ENCODE measurements at places on chromosomes 7 and 10.

GRCh38 chr10:43731486-43731885 is 82.8 kb upstream of the ZNF32 start:
- no peak for DNase-seq

DNA sequence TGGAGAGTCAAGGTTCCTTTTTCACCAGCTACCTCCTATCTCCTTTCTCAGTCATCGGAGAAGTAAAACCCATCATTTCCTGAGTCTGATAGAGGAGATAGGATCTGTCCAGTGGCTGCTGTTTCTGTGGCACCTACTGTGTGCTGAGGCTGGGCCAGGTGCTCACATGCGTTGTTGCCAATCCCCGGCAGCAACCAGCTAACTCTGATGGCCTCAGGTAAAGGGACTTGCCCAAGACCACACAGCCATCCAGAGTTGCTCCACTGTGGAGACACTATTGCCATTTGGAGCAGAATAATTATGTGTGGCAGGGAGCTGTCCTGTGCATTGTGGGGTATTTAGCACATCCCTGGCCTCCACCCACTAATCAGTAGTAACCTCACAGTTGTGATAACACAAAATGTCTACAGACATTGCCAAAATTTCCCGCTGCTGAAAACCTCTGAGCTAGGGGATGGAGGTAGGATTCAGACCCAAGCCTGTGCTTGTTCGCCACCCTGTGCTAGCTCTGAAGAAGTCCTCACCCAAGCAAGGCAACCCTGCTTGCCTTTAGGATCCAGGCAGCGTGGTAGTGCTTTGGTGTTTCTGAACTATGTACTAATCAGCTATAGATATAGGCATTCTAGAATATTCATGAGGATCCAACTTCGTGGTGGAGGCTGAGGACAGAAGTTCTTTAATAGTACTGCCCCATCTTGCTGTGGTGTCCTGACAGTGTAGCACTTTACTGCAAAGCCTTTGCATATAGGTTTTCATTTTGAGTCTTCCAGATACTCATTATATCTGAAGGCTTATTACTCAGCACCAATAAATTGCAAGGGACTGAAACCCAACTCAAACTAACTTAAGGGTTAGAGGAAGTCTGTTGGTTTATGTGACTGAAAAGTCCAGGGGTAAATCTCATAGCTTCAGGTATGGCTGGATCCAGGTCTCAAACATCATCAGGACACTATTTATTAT is 164.6 kb downstream of the GRK5 start:
- DNase-seq: no peak

GRCh38 chr7:78765943-78766729 is 687.3 kb downstream of the MAGI2 start:
- DNase-seq: no peak

- DNase-seq: no peak
Measured at GRCh38 chr10:93566435-93567276, at the start of gene FFAR4. Gene FFAR4, plus strand, starts transcription at chr10:93566665. Its CDS starts 56 bp downstream, at chr10:93566721.

DNA sequence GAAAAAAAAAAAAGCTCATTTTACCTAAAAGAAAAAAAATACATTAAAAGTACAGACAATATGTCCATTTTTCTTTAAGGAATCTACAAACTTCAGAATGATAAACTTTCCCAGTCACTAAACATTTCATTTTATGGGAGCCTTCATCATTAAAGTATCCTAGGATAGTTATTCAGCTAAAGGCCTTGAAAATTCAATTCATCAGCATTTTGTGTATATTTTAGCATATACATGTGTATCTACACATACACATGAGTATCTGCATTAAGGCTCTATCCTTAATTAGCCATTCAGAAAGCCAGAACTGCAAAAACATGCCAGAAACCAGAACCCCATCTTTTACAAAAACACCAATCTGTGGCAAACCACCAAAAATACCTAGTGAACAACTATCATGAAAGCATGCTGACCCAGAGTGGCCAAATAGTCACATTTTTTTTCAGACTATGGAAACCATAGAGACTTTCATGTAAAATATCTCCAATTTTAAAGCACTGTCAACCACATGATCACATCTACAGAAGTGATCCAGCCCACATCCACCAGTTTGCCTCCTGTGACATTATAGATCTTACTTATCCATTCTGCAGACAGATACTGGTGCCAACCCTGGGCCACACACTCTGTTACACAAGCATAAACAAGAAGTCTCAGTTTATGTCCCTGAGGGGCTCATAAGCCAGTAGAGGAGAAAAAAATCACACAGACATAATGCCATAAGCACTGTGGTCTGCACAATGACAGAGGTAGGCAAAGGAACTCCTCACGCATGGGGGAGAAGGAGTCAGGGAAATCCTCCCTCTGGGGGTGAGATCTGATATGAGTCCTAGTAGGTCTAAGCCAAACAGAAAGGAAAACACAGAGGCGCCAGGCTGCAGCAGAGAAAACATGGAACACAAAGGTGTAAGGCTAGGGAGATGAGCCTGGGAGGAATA is 79.2 kb downstream of the SRPK2 start:
- DNase-seq: no peak

- DNase-seq: no peak
Measured at GRCh38 chr10:87767253-87767652, 50.8 kb downstream of the ATAD1 start.

- DNase-seq: no peak
Measured at GRCh38 chr10:29740981-29741545, 106.3 kb upstream of the SVIL start.

GRCh38 chr7:151518105-151518946 is 1.4 kb downstream of the RHEB start:
- DNase-seq: peak; percentile 26

- DNase-seq: no peak
Measured at GRCh38 chr10:10938676-10939075, 79.0 kb upstream of the CELF2 start.

GRCh38 chr10:105950410-105950809 is 1214.1 kb downstream of the SORCS1 start:
- DNase-seq: no peak

- no peak for DNase-seq
Measured at GRCh38 chr7:25853314-25853713, 298.7 kb upstream of the NFE2L3 start.

GRCh38 chr7:139016931-139017511 is 18.8 kb downstream of the ZC3HAV1L start:
- peak; percentile 23 for DNase-seq

GRCh38 chr7:74121401-74122249 is 38.0 kb downstream of the LIMK1 start:
- DNase-seq: no peak

- DNase-seq: no peak
Measured at GRCh38 chr10:18680754-18681153, 21.5 kb downstream of the ARL5B start.

- DNase-seq: no peak
Measured at GRCh38 chr7:33773053-33773452, 132.3 kb upstream of the BMPER start.

DNA sequence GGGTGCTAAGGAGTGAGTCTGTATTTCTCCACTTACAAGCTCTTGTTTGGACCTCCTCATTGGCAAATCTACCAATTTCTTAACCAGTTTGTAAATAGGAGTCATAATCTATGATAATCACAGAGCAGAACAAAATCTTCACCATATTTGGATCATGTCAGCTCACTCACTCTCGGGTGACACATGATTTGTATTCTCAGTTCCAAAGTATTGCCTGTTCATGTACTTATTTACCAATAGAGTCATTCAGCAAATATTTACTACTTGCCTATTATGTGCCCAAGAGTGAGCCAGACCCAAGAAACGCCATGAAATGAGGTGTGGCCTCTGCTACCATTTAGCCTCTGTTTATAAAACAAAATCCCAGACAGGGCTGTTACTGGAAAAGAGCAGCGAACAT is 114.8 kb downstream of the TSPAN12 start:
- DNase-seq: no peak

DNA sequence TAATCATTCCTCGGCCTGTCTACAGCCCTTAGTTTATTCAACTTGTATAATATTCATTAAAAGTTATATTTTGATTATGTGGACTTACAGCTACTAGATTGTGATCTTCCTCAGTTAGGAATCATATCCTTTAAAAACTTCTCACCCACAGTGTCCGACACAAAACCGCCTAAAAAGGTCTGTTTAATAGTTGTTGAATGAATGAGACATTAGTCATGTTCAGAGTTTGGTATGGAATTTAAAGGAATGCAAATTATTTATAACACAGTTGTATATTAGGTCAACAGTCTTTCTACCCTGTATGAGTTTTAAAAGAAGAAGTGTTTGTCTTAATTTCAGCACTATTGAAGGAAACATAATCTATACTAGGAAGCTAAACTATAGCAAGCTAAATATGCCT is 390.0 kb downstream of the ARL4A start:
- DNase-seq: no peak

DNA sequence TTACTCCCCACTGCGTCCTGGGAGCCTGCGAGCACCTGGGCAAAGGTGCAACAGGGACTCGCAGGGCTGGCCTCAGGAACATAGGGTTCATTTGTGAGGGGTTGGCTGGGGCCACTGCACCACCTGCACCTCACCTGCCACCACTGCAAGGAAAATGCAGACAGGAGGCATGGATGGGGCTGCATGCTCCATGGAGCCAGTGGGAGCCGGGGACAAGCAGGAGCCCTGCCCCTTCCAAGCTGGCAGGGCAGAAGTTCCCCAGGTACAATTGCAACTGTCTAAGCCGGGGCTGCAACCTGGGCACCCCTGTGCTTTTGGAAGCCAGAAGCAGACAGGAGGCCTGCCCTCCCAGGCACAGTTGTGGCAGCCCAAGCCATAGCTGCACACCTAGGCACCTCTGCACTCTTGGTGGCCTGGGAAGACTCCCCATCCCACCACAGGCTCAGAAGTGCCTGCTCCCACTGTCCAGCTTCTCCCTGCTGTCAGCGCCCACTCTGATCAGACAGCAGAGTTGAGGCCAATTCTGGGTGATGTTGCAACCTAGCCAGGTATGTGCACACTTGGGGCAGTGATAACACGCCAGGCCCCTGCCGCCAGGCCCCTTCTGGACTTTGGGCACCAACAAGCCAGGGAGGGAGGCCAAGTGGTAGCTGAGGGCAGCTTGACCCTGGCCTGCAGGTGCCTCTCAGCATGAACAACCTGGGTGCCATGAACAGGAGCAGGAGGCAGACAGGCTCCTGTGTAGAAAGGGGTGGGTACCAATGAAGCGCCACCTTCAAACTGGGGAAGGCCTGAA is 58.2 kb downstream of the TMEM106B start:
- DNase-seq: no peak

- no peak for DNase-seq
Measured at GRCh38 chr7:116617878-116618277, 54.1 kb upstream of the MET start.

GRCh38 chr7:106059556-106059955 is 52.6 kb downstream of the SYPL1 start:
- no peak for DNase-seq

DNA sequence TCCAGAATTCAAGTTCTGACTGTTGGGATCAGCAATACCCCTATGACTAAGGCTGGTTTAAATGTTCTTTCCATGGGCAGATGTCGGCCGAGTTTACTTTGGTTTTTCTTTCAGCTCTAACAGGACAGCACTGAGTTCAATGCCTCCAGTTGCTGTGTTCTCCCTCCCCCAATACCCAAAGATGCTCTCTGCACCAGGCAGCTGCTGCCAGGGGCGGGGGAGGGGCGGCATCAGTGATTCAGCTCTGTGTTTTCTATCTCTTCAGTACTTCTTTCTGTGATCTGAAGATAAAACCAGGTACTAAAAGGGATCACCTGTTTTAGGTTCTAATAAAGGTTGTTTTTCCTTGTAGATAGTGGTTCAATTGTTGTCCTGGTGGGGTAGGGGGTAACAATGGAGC is 576.7 kb upstream of the POT1 start:
- DNase-seq: no peak

DNA sequence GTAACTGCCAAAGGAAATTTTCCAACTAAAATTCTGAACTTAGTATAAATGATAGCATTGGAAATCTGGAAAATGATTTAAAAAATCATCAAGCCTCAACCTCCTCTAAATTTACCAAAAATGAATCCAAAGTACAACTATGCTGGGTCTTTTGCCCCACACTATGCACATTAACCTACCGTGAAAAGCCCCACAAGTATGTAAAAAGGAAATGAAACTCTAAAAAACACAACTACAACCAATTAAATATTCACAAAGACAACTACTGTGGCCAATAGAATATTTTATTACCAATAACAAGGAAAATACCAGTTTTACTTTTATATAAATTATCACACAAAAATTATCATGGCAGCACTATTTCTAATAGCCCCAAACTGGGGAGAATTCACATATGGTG is 19.3 kb downstream of the EIF3A start:
- DNase-seq: no peak
